ENCODE measurements at places on chromosomes 7 and 10. TPM values are rescaled to one million over a fixed set of nuclear protein-coding genes. Genes with fewer than 3 reads are reported as not detected.

The PRSS2 gene
- not detected for total RNA-seq

The GSDME gene
- total RNA-seq = 12.2 TPM

The FGFBP3 gene
- total RNA-seq = 0.66 TPM

The CCDC136 gene
- 32.0 TPM for total RNA-seq

DNA sequence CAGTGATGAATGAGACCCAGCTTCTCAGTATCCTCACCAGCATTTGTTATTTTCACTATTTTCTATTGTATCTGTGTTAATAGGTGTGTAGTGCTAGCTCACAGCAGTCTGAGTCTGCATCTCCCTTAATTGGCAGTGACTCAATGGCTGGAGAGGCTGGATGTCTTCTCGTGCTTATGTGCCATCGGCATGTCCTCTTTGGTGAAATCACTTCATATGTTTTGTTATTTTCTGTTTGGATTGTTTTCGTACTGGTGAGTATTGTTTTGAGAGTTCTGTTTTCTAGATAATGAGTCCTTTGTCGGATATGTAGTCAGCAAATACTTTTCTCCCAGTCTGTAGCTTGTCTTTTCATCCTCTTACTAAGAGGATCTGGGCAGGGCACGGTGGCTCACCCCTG is 66.1 kb downstream of the AMZ1 start:
- DNase-seq = no peak

The KIAA1549 gene
- total RNA-seq = 3.2 TPM
